ENCODE measurements at places on chromosomes 13 and 19.

GRCh38 chr19:18596752-18597157, 8.2 kb downstream of the REX1BD start:
- no peak for DNase-seq

DNA sequence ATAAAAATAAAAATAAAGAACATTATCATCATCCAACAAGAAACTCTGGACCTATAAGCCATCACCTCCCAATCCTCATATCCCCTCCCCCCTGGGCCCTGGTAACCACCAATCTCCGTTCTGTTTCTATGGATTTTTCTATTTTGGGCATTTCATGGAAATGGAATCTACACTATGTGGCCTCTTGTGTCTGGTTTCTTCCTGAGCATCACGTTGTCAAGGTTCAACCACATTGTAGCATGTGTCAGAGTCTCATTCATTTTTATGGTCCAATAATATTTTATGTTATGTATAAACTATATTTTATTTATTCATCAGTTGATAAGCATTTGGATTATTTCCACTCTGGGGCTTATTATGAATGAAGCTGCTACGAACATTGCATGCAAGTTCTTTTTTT, 26.9 kb downstream of the SULT2B1 start:
- DNase-seq = peak; percentile 18

- no peak for DNase-seq
These were observed 56.1 kb upstream of the SERPINE3 start for GRCh38 chr13:51283371-51283770.

- DNase-seq = no peak
These were observed 19.3 kb downstream of the ZNF574 start for GRCh38 chr19:42095142-42095813.

DNA sequence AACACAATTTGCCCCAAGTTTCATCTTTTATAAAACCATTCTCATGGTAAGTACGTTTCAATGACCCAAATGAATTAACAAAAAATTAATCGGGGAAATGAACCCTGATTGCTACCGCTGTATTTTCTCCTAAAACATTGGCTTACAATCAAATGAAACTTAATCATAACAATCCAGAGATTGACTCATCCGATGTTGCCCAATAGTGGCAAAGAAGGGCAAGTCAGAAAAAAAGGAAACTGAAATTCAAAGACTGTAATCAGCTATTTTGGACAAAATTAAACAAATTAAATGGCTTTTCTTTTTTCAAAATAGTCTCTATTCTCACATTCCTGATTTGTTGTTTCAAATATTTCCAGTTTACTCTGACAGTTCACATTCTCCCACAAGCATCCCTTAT, 3.9 kb upstream of the ACOD1 start:
- DNase-seq = no peak

- DNase-seq = no peak
These were observed 158.8 kb upstream of the SPRY2 start for GRCh38 chr13:80499536-80500290.

GRCh38 chr19:4081441-4082129, 14.9 kb upstream of the ZBTB7A start:
- no peak for DNase-seq

GRCh38 chr19:6522712-6523111, 8.1 kb upstream of the TNFSF9 start:
- no peak for DNase-seq

- DNase-seq = no peak
These were observed 708.4 kb upstream of the SLITRK1 start for GRCh38 chr13:84590663-84591062.

GRCh38 chr13:99356262-99357091, 49.3 kb upstream of the GPR183 start:
- DNase-seq = peak; percentile 21

DNA sequence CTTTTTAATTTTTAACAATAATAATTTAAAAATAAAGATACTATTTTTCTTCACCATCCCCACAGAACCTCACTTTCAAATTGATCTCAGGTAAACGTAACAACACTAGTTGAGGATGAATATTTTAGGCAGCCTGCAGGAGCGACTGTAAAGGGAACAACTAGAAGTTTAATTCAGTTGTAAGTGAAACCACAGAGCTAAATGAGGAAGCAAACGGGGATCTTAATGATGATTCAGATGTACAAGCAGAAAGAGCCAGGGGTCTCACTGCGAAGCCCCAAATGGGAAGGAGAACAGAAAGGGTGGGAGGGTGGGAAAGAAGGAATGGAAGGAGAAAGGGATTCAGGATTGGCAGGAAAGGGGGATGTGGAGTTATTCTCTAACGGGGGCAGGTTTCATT, 54.6 kb upstream of the RAP2A start:
- no peak for DNase-seq

GRCh38 chr13:39956036-39956435, 300.6 kb downstream of the COG6 start:
- DNase-seq = no peak

GRCh38 chr19:1584500-1585242, 8.0 kb downstream of the MBD3 start:
- DNase-seq = no peak

- DNase-seq = no peak
These were observed 62.9 kb downstream of the TEX26 start for GRCh38 chr13:30995331-30995730.

GRCh38 chr13:53068585-53069520, 40.2 kb downstream of the OLFM4 start:
- DNase-seq = no peak

GRCh38 chr19:2089001-2089711, 7.0 kb downstream of the MOB3A start:
- no peak for DNase-seq

- DNase-seq = no peak
These were observed 7.9 kb downstream of the PPP1R37 start for GRCh38 chr19:45100846-45101252.

DNA sequence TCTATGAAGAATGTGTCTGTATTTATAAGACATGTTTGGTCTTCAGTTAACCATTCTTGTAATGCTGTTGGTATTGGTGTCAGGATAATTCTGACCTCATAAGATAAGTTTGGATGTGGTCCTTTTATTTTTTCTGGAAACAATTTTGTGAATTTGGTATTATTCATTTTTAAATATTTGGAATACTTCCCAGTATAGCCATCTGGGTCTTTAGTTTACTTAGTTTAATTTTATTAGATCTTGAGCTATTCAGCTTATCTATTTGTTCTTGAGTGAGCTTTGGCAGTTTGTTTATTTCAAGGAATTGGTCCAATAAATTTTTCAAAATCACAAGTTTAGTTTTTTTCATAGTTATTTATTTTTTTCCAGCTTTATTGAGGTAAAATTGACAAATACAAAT, 335.4 kb upstream of the PCDH20 start:
- no peak for DNase-seq

GRCh38 chr13:40109351-40109844, 453.9 kb downstream of the COG6 start:
- peak; percentile 85 for DNase-seq

DNA sequence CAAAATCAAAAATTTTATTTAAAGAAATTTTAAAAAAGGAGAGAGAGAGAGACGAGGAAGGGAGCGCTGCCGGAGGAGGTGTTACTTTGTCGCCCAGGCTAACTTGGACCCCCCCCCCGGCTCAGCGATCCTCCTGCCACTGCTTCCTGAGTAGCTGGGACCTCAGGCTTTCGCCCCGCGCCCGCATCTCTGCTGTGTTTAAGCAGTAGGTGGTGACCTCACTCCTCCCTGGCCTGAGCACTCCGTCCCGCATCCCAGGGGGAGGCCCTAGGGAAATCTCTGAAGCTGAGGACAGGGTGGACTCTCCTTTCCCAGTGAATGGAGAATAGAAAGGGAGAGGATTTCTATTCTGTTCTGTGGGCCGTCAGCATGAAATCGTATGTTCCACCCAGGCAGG, 485 bp upstream of the ZNF845 start:
- no peak for DNase-seq

- no peak for DNase-seq
These were observed 926 bp downstream of the PRR12 start for GRCh38 chr19:49591731-49592485.

DNA sequence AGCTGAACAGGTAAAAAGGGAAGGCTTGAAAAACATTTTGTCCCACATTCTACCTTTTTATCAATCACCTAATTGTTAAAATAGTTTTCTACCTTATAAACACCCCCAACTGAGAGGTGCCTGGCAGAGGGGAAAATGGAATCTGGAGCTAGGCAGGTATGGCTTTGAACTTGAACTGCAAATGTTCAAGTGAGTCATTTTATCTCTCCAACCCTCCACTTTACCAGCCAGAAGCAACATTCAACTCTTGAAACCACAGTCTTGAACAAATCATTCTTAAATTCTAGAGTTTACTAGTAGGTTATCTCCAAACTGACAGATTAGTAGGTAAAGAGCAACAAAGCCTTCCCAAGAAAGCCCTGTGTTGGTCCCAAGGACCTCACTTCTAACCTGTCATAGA, 116.9 kb downstream of the ABCC4 start:
- DNase-seq = no peak

- DNase-seq = peak; percentile 30
These were observed 18.8 kb upstream of the EDDM13 start for GRCh38 chr19:56253737-56254136.

DNA sequence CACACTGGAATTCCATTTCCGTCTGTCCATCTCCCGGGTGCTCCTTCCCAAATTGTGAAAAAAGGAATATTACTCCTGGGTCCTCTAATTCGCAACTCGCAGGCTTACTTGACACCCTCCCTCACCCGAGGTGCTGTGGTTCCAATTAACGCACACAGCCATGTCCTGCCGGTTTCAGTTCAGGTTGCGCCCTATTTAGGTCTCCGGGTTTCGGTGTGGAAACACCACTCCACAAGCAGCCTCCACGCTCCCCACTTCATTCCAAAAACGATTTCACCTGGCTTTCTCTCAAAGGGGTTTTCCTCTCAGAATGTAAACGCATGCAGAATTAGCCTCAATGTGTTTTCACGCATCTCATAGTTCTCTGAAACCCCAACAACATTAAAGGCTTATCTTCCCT, 37.9 kb downstream of the NAXD start:
- DNase-seq = no peak

DNA sequence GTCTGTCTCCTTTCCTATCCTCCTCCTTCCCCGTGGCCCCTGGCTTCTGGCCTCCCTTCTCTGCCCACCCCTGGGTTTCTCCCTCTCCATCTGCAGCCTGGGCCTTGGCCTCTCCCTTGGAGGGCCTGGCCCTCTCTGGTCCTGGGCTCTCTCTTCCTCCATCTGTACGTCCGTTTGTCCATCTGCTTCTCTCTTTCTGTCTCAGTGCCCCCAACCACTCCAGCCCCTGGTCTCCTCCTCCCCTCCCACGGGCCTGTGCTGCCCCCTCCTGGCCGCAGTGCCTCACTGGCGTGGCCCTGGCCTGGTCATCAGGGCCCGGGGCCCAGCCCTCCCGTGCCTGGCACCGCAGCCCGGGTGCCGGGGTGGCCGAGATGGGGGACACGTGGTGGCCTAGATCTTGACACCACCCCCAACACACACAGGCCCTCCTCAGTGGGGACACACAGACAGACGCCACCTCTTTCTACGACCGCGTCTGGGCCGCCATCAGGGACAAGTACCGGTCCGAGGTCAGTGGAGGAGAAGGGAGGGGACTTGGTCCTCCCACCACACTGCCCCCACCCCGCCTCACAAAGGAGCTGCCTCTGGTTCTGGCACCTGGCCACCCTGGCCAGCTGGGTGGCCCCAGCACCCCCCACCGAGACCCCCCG, 11.3 kb downstream of the PRKCSH start:
- DNase-seq = no peak

DNA sequence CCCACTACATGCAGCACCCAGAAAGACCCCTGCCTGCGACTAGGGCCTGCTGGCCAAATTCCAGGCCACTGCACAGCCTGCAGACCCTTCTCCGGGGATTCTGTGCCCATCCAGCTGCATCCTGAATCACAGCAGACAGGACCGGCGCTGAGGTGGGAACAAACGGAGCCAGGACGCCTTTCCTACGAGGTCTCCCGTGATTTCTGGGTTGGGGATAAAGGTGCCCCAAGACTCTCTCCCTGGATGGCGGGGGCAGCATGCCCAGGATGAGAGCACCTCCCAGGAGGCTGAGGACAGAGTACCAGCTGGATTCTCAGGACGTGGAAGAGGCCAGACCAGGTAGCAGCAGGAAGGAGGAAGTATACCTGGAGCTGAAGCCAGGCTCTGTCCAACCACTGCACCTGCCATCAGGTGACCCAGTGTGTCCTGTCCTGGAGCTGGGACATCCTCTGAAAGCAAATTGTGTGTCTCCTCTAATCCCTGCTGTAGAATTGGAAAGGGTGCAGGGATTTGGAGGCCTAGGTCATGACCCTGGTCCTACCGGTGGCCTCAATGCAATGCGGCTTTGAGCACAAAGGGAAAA, 3.4 kb upstream of the FUT5 start:
- no peak for DNase-seq

GRCh38 chr13:94198681-94199080, 280.8 kb downstream of the DCT start:
- no peak for DNase-seq

GRCh38 chr19:6527893-6528543, 2.8 kb upstream of the TNFSF9 start:
- DNase-seq = no peak

DNA sequence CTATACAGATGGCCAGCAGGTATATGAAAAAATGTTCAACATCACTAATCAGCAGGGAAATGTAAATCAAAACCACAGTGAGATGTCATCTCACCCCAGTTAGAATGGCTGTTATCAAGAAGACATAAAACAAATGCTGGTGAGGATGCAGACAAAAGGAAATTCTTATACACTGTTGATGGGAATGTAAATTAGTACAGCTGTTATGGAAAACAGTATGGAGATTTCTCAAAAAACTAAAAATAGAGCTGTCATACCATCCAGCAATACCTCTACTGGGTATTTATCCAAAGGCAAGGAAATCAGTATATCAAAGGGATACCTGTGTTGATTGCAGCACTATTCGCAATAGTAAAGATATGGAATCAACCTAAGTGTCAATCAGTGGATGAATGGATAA, 22.9 kb downstream of the COG3 start:
- no peak for DNase-seq

GRCh38 chr13:59471106-59471505, 692.6 kb downstream of the DIAPH3 start:
- DNase-seq = no peak

DNA sequence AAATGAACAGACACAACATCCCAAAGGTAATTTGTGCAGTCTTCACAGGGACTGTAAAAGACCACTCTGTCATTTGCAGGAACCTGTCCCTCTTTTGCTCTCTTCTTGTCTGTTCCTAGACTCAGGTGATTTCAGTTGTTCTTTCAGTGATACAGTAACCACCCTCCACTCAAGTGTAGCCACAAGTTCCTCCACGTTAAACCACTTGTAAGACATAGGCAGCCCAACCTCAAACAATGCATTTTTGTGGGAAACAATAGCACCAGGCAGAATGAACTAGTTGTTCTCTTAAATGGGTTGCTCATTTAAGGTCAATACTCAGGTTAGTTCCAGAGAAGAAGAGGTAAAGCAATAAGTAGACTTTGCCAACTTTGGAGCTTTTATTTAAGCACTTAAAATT, 359.4 kb downstream of the MZT1 start:
- DNase-seq = no peak

- DNase-seq = no peak
These were observed 14.0 kb downstream of the SCGB2B2 start for GRCh38 chr19:34662919-34663318.
